Large intestine (tissue), 12 donors: ENCODE measurements at places on chromosomes 3 and 15.

GRCh38 chr15:89673165-89673512, 6.0 kb downstream of the PLIN1 start:
- no peak for DNase-seq

GRCh38 chr3:113532698-113533533, 561 bp downstream of the SIDT1 start:
- no peak for DNase-seq

GRCh38 chr3:38039899-38040261, 872 bp downstream of the DLEC1 start:
- DNase-seq: no peak

GRCh38 chr3:194105292-194105691, 30.7 kb upstream of the HES1 start:
- no peak for DNase-seq

GRCh38 chr3:71371282-71371681, 212.2 kb downstream of the FOXP1 start:
- DNase-seq: no peak

GRCh38 chr3:196339493-196340254, 1.5 kb upstream of the TM4SF19 start:
- DNase-seq: no peak

DNA sequence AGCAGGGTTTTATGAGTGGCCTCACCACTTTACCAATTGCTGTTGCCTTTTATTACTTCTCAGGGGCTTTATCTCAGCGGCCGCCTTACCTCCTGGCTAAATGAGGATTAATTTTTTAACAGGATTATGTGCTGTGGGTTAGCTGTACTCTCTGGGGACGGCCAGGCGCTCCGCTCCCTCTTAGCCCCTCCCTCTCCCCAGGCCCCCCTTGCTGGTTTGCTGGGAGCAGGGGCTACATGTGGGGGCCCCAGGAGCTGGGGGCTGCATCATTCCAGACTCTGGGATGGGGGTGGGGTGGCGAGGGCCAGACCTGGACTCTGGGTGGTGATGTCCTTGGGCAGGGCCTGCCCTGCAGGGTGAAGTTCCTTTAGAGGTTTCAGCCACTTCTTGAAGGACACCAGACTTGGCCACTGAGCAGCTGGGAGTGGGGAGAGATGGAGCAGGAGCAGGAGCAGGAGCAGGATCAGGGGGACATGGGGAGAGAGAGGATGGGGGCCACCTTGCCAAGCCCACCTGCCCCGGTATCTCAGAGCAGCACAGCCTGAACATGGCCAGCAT, 196.1 kb downstream of the GOLGA6L6 start:
- DNase-seq: peak; percentile 2

DNA sequence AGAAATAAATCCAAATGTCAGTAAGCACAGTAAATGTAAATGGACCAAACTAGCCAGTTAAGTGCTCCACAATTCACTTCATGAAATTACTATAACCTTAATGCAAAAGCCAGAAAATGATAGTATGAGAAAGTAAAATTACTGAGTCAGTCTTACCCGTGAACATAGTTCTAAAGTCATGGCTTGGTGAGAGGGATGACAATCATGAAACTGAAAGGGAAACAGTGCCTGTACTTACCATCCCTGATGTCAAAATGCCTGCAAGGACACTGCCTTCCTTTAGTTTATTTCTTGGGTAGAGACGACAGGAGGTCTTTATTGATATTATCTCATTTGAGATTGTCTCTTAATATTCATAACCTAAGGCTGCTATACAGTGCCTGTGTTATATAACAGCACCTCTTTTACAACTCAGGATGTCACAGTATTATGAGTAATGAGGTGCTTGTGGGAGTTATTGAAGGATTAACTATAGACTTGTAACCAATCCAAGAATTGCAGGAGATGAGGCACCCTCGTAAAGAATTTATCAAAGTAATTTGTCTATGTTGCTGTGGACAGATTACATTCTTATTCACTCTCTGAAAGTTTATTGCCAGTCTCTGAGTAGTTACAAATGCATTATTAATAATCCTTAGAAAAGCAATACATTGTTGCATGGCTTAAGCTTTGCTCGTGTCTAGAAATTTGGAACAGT, 142.9 kb upstream of the BFSP2 start:
- no peak for DNase-seq

DNA sequence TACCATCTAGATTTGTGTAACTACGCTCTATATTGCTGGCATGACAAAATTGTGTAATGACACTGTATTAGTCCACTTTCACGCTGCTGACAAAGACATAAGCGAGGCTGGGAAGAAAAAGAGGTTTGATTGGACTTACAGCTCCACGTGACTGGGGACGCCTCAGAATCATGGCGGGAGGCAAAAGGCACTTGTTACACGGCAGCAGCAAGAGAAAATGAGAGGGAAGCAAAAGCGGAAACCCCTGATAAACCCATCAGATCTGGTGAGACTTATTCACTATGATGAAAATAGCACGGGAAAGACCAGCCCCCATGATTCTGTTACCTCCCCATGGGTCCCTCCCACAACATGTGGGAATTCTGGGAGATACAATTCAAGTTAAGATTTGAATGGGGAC, 905.7 kb downstream of the DIPK2A start:
- no peak for DNase-seq

- DNase-seq: no peak
Observed at GRCh38 chr3:129703913-129704312, 97.4 kb upstream of the PLXND1 start.
